ENCODE measurements at places on chromosomes 3 and 15. TPM values are rescaled to one million over a fixed set of nuclear protein-coding genes. Genes with fewer than 3 reads are reported as not detected.
A peak's percentile ranks its signal among the peaks of the same experiment; 100 is the strongest.

- DNase-seq: no peak
Measured at GRCh38 chr3:29889215-29889614, 608.3 kb downstream of the RBMS3 start.

DNA sequence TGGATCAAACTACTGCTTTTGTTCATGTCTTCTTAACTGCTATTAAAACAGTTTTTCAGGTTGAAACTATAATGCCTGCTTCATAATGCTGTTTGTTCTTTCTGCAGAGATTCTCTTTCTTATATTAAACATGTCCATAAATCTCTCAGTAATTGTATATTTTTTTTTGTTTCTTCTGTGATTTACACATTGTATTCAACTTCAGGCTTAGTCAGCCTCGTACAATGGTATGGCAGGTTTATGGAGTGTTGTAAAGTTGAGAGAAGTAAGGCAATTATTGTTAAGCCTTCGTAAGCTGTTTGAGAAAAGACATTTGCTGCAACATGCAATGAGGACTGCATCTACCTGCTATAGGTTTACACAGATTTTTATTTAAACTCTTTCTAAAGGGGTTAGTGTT is 977.1 kb downstream of the DIPK2A start:
- DNase-seq: no peak

- DNase-seq: no peak
Measured at GRCh38 chr3:190449801-190450200, at the start of gene TMEM207. Gene TMEM207, minus strand, starts transcription at chr3:190449901. Its CDS starts 92 bp downstream, at chr3:190449809.

- DNase-seq: no peak
Measured at GRCh38 chr15:63488398-63488960, 15.9 kb upstream of the USP3 start.

GRCh38 chr15:33735637-33736247 is 232.6 kb upstream of the CHRM5 start:
- peak; percentile 35 for DNase-seq

GRCh38 chr3:139109271-139109670 is 64.6 kb upstream of the PRR23C start:
- no peak for DNase-seq

GRCh38 chr15:74402873-74403587 is 30.7 kb downstream of the SEMA7A start:
- DNase-seq: no peak

DNA sequence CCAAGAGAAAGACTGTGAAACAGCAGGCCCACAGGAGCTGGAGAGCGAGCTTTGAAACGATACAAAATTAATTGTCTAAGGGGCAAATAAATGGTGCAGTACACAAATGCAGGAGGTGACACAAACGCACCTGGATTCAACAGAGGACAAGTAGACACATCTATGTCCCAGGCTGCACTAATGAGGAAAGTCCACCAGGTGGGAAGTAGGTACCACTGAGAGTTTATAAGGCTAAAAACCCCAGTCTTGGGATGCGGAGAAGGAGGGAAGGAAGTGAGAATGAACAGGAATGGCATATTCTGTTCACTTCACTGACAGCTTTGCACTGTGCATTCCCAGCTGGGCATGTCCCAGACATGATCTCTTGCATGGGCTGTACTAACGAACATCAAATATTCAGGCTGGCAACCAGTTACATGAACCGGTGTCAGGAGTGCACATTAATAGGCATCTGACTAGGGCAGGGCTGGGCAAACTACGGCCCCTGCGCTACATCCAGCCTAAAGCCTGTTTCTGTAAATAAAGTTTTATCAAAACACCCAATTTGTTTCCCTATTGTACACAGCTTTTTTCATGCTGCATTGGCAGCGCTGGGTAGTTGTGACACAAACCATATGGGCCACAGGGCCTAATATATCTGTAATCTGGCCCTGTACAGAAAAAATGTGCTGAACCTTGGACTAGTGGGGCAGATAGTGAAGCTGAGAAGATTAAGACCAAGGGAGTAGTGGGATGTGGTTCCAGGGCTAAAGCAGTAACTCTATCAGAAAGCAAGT is 107.0 kb downstream of the IGF2BP2 start:
- no peak for DNase-seq

DNA sequence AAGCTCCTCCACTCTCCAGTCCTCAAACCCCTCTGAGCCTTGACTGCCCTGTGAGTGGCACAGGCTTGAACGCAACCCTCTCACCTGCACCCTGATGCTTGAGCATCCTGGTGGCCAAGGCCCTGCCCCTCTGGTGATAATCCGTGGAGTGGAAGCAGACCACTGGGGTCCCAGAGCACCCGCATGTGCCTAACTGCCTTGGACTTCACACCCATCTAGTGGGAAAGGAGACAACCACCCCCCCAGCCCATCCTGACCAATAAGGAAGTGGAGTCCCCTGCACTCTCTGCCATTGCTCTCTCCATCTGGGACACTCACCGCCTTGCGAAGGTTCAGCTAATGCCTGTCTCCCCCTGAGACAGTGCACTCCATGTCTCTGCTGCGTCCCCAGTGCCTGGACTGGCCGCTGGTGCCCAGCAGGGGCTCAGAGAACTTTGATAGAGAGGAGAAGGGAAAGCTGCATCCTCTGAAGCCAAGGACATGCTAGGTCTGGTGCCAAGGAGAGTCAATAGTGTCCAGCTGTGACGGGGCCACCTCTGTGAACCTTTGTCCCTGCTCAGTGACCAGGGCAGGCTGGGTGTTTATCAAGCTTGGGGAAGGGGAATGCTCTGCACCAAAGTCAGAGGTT is 3.4 kb downstream of the KLF15 start:
- DNase-seq: no peak

DNA sequence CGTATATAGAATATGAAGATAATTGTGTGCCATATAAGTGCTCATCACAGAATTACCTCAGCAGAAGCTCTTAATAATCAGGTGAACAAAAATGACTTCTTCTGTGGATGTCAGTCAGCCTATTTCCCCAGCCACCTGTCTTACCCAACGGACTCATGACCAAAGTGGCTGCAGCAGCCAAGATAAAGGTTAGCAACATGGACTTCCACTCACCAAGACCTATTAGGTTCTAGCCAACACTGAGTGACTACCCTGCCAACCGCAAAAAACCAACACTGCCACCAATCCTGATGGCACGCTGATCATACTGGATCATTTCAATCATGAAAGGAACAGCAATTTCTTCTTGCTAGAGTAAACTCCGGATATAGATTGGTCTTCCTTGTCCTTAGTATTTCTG is 12.1 kb downstream of the SEC11A start:
- DNase-seq: no peak

GRCh38 chr15:100721758-100722550 is 119.6 kb downstream of the ASB7 start:
- peak; percentile 97 for DNase-seq

DNA sequence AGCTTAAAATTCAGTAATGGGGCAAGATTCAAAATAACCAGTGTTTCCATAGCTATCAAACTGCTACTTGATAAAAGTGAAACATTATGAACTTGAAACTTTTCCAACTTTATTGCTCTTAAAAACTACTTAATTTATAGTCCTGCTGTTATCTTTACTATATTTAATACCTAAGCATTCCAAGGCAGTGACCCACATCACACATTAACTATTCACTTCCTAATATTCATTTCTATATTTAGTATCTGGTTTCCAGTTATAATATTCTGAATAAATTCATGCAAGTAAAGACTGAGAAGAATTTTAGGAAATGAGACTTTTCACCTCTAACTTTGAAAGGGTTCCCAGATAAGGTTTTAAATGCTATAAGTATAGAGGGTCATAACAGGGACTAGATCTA is 64.9 kb downstream of the UACA start:
- DNase-seq: no peak

DNA sequence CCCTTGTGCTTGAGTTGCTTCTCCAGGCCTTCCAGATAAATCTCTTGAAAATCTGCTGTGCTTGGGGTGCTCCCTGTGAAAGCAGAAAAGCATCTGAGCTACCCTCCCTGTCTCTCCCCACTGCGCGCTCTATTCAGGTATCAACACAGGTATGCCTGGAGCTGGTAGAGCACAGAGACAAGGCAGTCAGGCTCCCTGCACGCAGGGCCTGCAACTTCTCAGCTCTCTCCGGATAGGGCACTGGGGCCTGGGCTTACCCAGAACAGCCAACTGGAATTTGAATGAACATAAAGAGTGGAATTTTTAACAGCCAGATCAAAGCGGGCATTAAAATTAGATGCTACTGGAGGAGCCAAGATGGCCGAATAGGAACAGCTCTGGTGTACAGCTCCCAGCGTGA is 183.6 kb downstream of the XXYLT1 start:
- DNase-seq: no peak

GRCh38 chr15:63481105-63481810 is 23.1 kb upstream of the USP3 start:
- DNase-seq: no peak

DNA sequence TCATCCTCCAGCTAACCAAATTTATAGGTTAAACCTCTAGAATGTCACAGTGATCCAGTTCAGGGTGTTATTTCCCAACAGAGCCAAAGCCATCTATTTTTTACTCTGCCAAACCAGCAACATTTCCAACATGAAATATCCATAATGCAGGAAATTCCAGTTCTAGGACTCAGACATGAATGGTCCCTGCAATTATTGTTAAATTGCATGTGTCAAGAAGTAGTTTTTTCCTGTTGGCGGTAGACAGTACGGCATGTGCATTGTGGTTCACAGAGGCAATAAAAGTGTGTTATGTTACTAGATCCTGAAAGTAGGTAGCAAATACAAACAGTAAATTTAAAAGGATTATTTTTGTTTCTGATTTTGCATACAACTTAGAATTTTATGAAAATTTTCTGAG is 215.7 kb upstream of the THBS1 start:
- no peak for DNase-seq

GRCh38 chr3:71406972-71407810 is 176.3 kb downstream of the FOXP1 start:
- DNase-seq: no peak

DNA sequence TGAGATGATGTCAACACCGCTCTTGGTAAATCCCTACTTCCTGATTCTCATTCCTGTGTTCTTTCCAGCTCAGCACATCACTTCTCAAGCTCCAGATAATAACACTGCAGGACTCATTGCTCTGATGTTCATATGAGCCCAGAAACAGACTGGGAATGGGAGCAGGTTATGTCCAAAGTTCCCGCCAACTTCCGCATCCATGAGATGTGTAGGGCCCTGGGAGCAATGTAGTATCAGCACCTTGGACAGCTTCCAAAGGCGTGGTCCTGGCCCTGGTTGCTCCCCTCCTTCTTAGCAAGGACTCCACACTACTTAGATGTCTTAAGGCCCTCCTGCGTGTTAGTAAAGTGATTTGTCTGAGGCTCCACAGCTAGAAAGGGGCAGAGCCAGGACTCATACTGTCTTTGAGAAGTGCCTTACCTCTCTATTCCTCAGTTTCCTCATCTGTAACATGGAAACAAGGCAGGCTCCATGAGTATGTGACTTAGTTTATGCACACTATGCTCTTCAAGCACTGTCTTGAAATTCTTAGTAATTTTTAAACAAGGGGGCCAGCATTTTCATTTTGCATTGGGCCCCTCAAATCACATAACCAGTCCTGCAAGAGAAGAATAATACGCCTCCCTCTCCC is 27.9 kb upstream of the SLC6A1 start:
- DNase-seq: peak; percentile 47

GRCh38 chr3:10465161-10465560 is 40.2 kb downstream of the ATP2B2 start:
- no peak for DNase-seq

DNA sequence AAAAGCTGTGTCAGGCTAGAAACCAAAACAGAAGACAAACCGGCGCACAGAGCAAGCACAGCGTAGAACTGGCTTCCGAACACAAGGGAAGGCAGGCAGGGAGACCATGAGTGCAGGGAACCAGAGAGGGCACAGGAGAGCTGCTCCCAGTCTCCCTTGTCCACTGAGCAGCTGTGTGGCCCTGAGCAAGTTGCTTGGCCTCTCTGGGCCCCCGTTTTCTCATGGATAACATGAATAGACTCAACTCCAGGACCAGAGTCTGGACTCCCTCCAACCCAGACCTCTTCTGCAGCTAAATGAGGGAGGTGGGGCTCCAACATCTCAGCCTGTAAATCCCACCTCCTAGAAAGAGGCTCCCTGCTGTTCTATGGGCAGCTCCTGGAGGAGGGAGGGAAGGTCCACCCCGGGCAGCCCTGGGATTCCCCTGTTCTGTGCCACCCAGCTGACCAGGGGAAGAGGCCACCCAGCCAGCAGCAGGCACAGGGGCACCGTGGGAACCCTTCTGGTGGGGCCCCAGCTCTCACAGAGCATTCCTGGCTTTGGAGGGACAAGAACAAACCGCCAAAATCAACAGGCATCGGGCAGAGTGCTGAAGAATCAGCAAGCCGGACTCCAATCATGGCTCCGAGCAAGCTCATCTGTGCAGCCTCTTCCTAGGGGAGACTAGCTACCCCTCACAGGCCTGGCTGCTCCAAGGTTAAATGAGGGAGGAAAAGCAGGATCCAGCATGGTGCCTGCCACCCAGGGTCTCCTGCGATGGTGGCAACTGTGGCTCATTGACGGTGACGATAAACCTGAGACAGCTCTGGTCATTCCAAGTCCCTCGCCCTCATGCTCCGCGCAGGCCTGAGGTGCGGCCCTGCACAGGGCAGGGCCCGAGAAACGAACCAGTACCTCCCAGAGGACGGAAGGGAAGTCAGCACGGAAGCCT is 15.1 kb downstream of the XXYLT1 start:
- no peak for DNase-seq

GRCh38 chr3:98343647-98344507 is 9.8 kb upstream of the OR5K4 start:
- DNase-seq: peak; percentile 59

- DNase-seq: no peak
Measured at GRCh38 chr3:182644790-182645433, 148.4 kb upstream of the ATP11B start.

- DNase-seq: no peak
Measured at GRCh38 chr15:41199470-41199869, 31.1 kb downstream of the EXD1 start.

- DNase-seq: no peak
Measured at GRCh38 chr3:195153653-195154052, 117.3 kb downstream of the XXYLT1 start.

DNA sequence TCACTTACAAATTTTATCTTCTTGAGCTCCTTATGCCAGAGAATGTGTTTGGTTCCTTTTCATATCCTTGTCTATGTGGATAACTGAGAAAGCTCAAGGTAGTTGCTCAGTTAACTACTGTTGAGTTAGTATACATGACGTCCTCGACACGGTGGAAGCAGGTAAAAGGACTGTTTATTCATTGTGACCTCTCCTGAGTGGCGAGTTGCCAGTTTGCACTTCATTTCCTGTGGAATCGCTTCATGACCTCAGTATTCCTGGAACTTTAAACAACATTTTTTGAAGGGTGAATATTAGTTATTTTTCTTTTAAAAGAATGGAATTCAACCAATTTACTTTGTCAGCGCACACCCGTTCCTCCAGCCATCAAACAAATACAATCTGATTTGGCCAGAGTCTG is 1.2 kb upstream of the TPRG1 start:
- no peak for DNase-seq

GRCh38 chr3:40505599-40506462 is at the start of gene ZNF620:
Gene ZNF620, plus strand, starts transcription at chr3:40506039. Its CDS starts 314 bp downstream, at chr3:40506353.
- DNase-seq: peak; percentile 48

The NANOGP8 gene
- total RNA-seq: not detected

The TM4SF4 gene
- total RNA-seq: not detected

The RBSN gene
- total RNA-seq: 23.3 TPM

The ACKR4 gene
- not detected for total RNA-seq

The FHIT gene
- 0.10 TPM for total RNA-seq

The GMNC gene
- total RNA-seq: not detected

The GABRA5 gene
- not detected for total RNA-seq

The LMCD1 gene
- 3.9 TPM for total RNA-seq

The TMOD2 gene
- total RNA-seq: 7.9 TPM

The DNAJA4 gene
- total RNA-seq: not detected

The TUSC7 gene
- not detected for total RNA-seq

The CKMT1A gene
- not detected for total RNA-seq

The MGA gene
- total RNA-seq: 21.9 TPM

The PDZRN3 gene
- total RNA-seq: not detected

The UBE2E1 gene
- total RNA-seq: 66.4 TPM

The GPR27 gene
- total RNA-seq: not detected

The ITIH4 gene
- total RNA-seq: 0.69 TPM

All from A172 (cell line).